Tibial nerve (tissue), 4 donors: ENCODE measurements at places on chromosomes 5 and 9.

DNA sequence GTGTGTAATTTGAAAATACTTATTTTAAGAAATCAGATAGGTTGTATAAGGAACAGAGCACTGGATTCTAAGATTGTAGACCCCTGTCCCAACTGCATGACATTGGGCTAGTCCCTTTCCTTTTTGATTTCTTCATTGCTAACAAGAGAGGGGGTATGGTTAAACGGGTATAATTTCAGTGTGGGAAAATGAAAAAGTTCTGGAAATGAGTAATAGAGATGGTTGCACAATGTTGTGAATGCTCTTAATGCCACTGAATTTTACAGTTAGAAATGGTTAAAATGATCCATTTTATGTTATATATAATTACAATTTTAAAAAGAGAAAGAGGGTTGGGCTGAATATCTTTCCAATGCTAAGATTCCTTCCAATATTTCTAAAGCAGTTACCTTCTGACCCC is 103.3 kb upstream of the LHFPL2 start:
- DNase-seq, result no peak

GRCh38 chr5:98938464-98938863 is 9.7 kb upstream of the CHD1 start:
- DNase-seq, result no peak

DNA sequence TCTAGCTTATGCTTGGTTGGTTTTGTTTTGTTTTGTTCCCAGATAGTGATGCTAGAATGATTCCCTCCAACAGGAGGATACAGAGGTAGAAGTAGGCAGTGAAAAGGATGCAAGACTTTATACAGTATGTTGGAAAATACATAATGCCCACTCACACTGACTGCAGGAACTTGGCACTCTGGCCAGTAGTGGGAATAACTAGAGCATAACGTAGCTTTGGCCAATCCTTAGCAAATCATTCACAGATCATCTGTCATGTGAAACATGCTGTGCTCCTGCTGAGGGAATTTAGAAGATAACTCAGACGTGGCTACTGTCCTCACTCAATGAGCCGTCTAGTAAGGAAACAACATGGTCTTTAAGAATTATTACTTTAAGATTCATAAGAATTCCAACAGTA is 13.5 kb downstream of the CFAP90 start:
- DNase-seq, result no peak

DNA sequence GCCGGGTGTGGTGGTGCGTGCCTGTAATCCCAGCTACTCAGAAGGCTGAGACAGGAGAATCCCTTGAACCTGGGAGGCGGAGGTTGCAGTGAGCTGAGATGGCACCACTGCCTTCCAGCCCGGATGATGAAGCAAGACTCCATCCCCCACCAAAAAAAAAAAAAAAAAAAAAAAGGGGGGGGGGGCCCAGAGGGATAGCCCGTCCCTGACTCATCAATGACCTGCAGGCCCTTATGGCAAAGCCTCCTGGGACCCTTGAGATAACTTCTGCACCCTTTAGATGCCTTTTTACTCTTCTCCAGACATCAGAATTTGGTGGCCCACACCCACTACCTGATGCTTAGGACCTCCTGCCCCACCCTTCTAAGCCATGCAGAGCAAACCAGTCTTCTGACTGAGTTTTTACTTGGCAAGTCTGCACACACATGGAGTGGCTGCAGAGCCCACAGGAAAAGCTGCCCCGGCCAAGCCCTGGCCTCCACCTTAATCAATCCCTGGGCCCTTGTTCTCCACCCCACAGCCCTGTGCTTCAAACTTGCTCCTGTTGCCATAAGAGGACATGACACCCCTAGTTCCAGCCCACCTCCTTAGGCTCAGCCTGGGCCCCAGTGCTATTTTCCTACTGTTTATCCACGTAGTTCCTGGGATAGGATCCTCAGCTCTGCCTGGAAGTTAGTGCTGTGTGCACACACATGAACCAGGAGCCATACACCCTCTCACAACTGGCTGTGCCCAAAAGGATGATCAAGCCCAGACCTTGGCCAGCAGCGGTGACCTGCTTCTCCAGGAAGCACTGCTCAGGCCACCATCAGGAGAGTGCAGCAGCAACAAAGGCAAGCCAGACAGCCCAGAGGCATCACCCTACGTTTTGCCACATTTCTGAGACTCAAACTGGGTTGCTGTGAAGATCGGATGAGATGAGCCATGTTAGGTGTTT is 5.1 kb downstream of the MGAT1 start:
- no peak for DNase-seq

DNA sequence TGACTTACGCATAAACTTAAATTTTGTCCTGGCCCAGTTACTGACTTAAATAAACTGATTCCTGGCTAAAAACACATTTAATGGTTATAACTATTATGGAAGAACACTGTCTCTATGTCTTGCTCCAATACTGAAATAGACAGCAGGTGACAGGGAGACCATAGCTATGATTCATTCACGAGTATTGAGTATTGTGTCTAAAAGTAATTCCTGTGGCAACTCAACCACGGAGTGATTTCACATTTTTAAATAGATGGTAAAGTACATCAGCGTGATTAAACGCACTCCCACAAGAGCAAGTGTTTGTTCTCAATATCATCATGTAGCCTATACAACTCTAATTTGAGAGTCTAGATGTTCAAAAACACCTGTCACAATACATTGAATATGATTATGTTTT is 35.9 kb upstream of the PCSK1 start:
- no peak for DNase-seq
